ENCODE measurements at places on chromosomes 4 and X. TPM values are rescaled to one million over a fixed set of nuclear protein-coding genes. Genes with fewer than 3 reads are reported as not detected.

DNA sequence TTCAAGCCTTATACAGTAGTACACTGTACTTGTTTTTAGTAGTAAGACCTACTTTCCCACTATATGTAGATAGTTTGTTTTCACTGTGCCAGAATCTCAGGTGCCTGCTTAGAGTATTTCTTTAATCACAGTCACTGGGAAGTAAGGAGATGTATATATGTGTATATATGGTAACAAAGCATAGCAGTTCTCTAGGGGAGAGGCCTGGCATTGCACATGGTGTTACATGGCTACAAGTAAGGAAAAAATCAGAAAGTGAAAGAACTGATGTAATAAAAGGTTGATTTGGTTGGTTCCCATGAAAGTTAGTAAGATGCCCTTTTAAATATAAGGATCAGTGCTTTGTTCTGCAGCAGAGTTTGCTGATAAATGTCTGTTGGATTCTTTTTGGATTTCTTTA lies 9.3 kb upstream of the DCK start:
- no peak for DNase-seq

- no peak for DNase-seq
These were observed 5.2 kb upstream of the ARX start for GRCh38 chrX:25020905-25021449.

DNA sequence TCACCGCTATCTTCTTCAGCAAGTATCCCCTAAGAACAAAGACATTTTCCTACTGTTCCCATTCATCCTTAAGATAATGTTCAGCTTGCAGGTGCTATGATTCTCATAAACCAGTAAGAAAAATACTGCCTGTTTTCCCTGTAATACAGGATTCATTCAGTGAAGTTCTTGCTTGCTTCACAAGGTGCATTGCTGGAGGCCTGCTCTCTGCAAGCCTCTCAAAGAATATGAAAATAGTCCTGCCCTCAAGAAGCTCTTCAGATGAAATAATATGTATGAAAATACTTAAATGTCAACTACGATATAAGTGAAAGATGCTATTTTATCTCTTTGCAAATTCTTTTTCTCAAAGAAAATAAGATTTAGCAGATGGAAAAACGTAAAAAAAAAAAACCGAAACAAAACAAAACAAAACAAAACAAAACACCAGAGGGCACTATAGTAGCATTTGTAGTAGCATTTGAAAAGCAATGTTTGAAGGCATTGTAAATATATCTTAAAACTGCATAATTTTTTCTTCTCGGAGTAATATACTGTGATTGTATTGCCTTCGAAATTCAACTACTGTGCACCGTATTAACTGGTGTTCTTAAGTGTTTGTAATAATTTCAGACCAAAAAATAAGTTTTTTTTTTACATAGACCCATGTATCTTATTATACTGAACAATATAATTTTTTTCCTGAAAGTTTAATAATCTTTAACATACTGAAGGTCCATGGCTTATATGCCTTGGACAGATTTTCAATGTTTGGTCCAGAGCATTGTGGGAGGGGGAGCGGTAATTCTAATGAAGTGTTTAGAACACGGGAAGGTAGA lies 26.0 kb downstream of the ADH4 start:
- DNase-seq, result no peak

DNA sequence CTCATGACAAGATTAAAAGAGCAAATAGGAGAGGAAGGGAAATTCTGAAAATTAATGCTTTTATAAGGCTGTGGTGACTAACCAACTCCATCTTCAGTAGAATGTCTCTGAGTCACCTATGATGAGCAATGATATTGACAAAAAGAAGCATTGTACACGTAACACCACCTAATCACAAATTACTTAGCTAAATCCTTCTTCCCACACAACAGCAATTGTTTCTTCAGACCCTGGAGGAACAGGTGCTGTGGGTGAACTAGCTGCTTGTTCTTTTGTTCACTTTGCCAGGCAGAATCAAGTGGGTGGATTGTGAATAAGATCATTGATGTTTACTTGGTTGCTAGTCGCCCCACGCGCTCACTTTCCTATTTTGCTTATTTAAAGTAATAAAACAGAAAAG lies 315.5 kb downstream of the CAMK2D start:
- DNase-seq, result no peak

DNA sequence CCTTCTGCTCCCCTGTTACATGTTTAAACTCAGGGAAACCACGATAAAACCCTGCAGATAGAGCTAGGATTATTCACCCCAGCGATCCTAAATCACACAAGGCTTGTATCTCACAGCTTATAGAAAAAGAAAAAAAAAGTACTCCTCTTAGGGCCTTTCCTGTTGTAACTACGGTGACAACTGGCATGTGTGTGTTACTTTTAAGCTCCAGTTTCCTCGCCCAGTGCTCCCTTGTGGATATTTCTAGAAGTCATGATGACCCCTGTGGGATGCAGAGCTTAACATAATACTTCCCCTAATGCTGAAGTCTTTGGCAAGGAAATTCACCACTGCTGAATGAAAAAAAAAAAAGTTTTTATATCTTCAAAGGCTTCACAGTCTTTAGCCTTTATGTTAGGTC lies 114.7 kb downstream of the NWD2 start:
- DNase-seq, result no peak

- no peak for DNase-seq
These were observed 323.1 kb downstream of the PCDH18 start for GRCh38 chr4:137209240-137209639.

GRCh38 chr4:176013476-176014247 lies 52.0 kb upstream of the WDR17 start:
- DNase-seq, result no peak

CT47B1 gene
- total RNA-seq, result not detected

All from esophagus muscularis mucosa (tissue), 4 donors.